ENCODE measurements at places on chromosomes 4 and X.

- H3K36me3 ChIP-seq: peaks cover 6% of the 10 kb centered on the region
- H3K27ac ChIP-seq: peak overlapping the region; percentile 41
- no peak overlapping the region for H3K4me3 ChIP-seq
- peaks cover 6% of the 10 kb centered on the region for H3K4me1 ChIP-seq
- no peak for DNase-seq
Observed at GRCh38 chrX:54640736-54641135, 110.7 kb downstream of the GNL3L start.

DNA sequence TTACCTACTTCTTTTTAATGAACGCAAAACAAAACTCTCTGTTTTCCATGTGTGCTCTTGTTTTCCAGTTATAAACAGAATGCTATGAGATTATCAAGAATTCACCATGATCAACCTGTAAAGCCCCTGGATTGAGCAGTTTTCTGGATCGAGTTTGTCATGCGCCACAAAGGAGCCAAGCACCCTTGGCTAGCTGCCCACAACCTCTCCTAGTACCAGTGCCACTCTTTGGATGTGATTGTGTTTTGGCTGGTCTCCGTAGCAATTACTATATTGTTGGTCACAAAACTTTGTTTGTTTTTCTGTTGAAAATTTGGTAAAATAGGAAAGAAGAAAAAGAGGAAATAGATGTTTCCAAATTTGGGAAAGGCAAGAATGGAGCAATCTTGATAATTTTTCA is 51.1 kb downstream of the UGT2B7 start:
- no peaks in the 10 kb centered on the region for H3K4me1 ChIP-seq
- H3K27me3 ChIP-seq: no peaks in the 10 kb centered on the region
- DNase-seq: no peak
- no peaks in the 10 kb centered on the region for H3K36me3 ChIP-seq

GRCh38 chr4:47490550-47490949 is 5.5 kb downstream of the ATP10D start:
- no peak overlapping the region for H3K4me3 ChIP-seq
- DNase-seq: no peak
- peaks cover 74% of the 10 kb centered on the region for H3K4me1 ChIP-seq
- peaks cover 15% of the 10 kb centered on the region for H3K36me3 ChIP-seq
- H3K27ac ChIP-seq: peak overlapping the region; percentile 54

- H3K4me3 ChIP-seq: no peak overlapping the region
- H3K36me3 ChIP-seq: no peaks in the 10 kb centered on the region
- no peak for DNase-seq
- no peak overlapping the region for H3K27ac ChIP-seq
Observed at GRCh38 chr4:68498413-68499007, 51.2 kb downstream of the TMPRSS11E start.

DNA sequence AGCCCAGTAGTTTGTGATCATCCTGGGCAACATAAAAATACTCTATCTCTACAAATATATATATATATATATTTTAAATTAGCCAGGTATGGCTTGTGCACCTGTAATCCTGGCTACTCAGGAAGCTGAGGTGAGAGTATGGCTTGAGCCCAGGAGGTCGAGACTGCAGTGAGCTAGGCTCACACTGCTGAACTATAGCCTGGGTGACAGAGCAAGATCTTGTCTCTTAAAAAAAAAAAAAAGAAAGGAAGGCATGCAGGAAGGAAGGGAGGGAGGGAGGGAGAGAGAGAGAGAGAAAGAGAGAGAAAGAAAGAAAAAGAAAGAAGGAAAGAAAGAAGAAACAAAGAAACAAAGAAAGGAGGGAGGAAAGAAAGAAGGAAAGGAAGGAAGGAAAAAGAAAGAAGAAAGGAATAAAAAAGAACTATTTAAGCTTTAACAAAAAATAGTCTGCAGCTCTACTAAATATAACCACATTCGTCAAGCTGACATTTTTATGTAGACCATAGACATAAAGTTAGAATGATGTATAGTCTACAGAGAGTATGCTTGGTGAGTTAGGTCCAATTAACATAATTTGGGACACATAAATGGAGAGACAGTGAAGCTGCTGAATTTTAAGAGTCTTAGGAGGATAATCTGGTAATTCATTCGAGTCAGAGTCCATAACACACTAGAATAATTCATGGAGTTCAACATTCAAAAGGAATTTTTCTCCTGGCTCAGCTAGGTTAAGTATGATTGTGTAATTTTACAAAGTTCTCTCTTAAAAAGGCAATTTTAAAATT is 111.9 kb downstream of the GLRA3 start:
- H3K36me3 ChIP-seq: no peaks in the 10 kb centered on the region
- DNase-seq: no peak
- H3K27me3 ChIP-seq: no peaks in the 10 kb centered on the region
- H3K4me3 ChIP-seq: no peak overlapping the region
- no peak overlapping the region for H3K27ac ChIP-seq

GRCh38 chrX:133307094-133307493 is 88.9 kb upstream of the TFDP3 start:
- no peaks in the 10 kb centered on the region for H3K27me3 ChIP-seq
- no peak for DNase-seq
- no peak overlapping the region for H3K27ac ChIP-seq
- no peak overlapping the region for H3K4me3 ChIP-seq
- no peaks in the 10 kb centered on the region for H3K36me3 ChIP-seq

DNA sequence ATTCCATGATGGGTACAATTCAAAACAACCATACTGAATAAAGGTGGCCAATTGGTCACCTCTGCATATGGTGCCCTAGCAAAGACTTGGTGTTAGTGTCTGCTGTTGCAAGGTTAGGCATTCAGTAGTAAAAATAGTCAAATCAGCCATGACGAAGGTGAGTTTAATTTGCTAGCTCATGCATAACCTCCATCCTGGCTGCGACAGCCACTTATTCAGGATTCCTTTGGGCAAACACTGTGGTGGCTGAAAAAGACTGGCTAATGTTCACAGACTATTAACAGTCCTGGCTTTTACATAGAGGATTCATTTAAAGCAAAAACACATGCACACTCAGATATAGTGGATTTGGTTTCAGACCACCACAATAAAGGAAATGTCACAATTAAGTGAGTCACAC is 34.8 kb upstream of the MAP9 start:
- no peak for DNase-seq
- H3K4me3 ChIP-seq: no peak overlapping the region
- no peaks in the 10 kb centered on the region for H3K36me3 ChIP-seq

DNA sequence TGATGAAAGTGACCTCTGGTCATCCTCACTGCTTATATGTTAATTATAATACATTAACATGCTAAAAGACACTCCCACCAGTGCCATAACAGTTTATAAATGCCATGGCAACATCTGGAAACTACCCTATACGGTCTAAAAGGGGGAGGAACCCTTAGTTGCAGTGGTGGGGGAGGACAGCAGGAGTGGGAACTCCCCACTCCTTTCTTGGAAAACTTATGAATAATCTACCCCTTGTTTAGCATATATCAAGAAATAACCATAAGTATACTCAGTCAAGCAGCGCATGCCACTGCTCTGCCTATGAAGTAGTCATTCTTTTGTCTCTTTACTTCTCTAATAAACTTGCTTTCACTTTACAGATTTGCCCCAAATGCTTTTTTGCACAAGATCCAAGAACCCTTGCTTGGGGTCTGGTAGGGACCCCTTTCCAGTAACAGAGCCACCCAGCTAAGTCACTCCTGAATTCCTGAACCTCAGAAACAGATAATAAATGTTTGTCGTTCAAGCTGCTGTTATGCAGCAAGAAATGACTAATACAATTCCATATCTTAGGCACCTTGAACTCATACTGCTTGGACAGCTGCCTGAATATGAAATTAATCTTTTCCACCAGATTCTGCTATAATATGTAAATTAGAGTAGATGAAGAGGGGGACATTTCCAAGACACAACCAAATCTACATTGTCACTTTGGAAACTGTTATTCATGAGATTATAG is 14.4 kb upstream of the REPS2 start:
- DNase-seq: no peak
- H3K27me3 ChIP-seq: no peaks in the 10 kb centered on the region
- H3K36me3 ChIP-seq: no peaks in the 10 kb centered on the region

DNA sequence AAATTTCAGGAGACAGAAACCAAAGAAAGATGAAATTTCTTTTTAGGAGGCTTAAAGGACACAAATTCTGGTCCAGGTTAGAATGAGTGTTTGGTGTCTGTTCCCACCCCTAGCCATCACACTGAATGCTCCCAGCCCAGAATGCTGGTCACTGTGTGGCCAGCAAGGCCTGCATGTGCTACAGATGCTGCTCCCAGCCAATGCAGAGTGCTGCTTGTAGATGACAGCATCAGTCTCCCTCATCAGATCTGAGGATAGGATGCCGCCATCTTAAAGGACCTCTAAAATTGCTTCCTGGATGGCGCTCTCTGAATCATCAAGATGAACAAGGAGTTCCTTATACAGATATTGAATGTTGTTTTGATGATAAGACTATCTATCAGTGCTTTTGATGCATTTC is 17.9 kb upstream of the UBA6 start:
- H3K27me3 ChIP-seq: no peaks in the 10 kb centered on the region
- no peak overlapping the region for H3K4me3 ChIP-seq
- H3K36me3 ChIP-seq: peaks cover 43% of the 10 kb centered on the region
- DNase-seq: no peak
- no peak overlapping the region for H3K27ac ChIP-seq
- peaks cover 8% of the 10 kb centered on the region for H3K4me1 ChIP-seq

- H3K27ac ChIP-seq: no peak overlapping the region
- H3K4me3 ChIP-seq: no peak overlapping the region
- H3K36me3 ChIP-seq: no peaks in the 10 kb centered on the region
- no peak for DNase-seq
Observed at GRCh38 chr4:38872620-38873019, 5.0 kb downstream of the FAM114A1 start.

DNA sequence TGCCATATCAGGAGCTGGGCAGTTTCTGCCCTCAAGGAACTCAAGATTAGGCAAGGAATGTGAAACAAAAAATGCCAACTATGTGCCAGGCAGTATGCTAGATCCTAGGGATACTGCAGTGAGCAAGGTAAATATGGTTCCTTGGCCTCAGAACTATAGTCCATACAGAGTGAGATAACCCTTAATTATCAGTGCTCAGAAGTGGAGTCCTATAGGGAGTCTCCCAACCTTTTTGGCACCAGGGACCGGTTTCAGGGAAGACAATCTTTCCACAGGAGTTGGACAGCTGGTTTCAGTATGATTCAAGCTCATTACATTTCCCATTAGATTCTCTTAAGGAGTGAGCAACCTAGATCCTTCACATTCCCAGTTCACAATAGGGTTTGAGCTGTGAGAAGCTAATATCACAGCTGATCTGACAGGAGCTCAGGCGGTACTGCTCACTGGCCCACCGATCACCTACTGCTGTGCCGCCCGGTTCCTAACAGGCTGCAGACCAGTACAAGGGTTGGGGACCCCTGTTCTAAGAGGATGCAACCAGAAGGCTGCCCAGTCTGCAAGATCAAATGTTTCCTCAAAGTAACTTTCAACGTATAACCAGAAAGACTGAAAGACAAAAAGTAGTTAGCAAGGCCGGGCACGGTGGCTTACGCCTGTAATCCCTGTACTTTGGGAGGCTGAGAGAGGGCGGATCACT is 1.7 kb upstream of the SRP72 start:
- no peaks in the 10 kb centered on the region for H3K27me3 ChIP-seq
- H3K27ac ChIP-seq: no peak overlapping the region
- peaks cover 55% of the 10 kb centered on the region for H3K36me3 ChIP-seq
- peaks cover 55% of the 10 kb centered on the region for H3K4me1 ChIP-seq
- no peak for DNase-seq

DNA sequence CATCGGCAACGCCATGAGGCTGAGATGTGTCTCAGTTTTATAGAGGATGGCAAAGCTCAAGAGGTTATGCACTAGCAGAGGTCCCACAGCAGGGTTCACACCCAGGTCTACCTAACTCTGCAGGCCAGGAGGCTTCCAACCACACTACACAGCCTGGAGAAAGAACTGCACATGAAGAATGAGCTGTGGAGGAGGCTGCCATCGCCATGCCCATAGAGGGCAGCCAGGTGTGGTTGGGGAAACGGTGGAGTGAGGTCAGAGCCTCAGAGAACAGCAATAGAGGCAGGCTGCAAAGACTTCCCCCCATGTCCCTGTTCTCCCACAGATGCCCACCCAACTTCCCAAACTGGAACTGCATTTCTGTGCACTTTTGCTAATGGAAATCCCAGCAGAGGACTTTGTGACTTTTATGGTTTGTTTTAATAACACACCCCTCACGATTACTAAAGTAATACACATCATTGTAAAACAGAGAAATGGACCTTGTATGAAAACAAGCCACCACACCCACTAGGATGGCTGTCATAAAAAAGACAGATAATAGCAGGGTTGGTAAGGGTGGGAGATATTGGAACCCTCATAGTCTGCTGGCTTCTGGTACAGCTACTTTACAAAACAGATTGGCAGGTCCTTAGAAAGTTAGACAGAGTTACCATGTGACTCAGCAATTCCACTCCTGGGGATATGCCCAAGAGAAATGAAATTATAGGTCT is 58.9 kb upstream of the PROM1 start:
- H3K36me3 ChIP-seq: no peaks in the 10 kb centered on the region
- DNase-seq: no peak
- H3K4me1 ChIP-seq: no peaks in the 10 kb centered on the region
- no peak overlapping the region for H3K27ac ChIP-seq
- H3K27me3 ChIP-seq: peaks cover 14% of the 10 kb centered on the region
- no peak overlapping the region for H3K4me3 ChIP-seq

GRCh38 chr4:74874753-74875367 is 58.1 kb upstream of the PARM1 start:
- H3K27me3 ChIP-seq: peaks cover 9% of the 10 kb centered on the region
- H3K4me1 ChIP-seq: peaks cover 16% of the 10 kb centered on the region
- H3K27ac ChIP-seq: no peak overlapping the region

- peaks cover 21% of the 10 kb centered on the region for H3K4me1 ChIP-seq
- no peak overlapping the region for H3K27ac ChIP-seq
- H3K36me3 ChIP-seq: no peaks in the 10 kb centered on the region
- H3K27me3 ChIP-seq: peaks cover 13% of the 10 kb centered on the region
- no peak for DNase-seq
Observed at GRCh38 chr4:140070366-140070765, 83.6 kb downstream of the MAML3 start.

GRCh38 chr4:184447664-184448063 is 26.7 kb downstream of the IRF2 start:
- peaks cover 58% of the 10 kb centered on the region for H3K36me3 ChIP-seq
- no peak for DNase-seq
- peaks cover 91% of the 10 kb centered on the region for H3K4me1 ChIP-seq
- no peaks in the 10 kb centered on the region for H3K27me3 ChIP-seq
- H3K27ac ChIP-seq: peak overlapping the region; percentile 85

DNA sequence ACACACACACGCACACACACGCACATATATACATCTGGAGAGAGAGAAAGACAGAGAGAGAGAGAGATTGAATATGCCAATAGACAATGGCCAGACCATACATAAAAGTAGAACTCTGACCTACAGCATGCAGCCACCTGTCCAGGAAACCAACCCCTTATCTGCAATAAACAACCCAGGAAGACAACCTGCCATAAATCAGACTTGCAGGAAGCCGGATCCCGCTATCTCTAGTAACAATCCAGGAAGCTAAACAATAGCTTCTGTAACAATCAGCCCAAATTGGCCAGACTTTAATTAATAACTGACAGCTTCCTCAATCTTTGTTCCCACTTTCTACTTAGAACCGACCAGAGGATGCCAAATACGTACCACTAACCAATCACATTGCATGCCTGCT is 173.2 kb downstream of the LDB2 start:
- H3K4me1 ChIP-seq: no peaks in the 10 kb centered on the region
- DNase-seq: no peak
- no peak overlapping the region for H3K27ac ChIP-seq
- no peaks in the 10 kb centered on the region for H3K27me3 ChIP-seq
- H3K4me3 ChIP-seq: no peak overlapping the region

GRCh38 chr4:89715631-89716030 is 121.3 kb downstream of the SNCA start:
- no peaks in the 10 kb centered on the region for H3K4me1 ChIP-seq
- no peak for DNase-seq
- H3K27ac ChIP-seq: no peak overlapping the region
- no peak overlapping the region for H3K4me3 ChIP-seq
- peaks cover 2% of the 10 kb centered on the region for H3K27me3 ChIP-seq
